ENCODE measurements at places on chromosomes 16 and 17.

DNA sequence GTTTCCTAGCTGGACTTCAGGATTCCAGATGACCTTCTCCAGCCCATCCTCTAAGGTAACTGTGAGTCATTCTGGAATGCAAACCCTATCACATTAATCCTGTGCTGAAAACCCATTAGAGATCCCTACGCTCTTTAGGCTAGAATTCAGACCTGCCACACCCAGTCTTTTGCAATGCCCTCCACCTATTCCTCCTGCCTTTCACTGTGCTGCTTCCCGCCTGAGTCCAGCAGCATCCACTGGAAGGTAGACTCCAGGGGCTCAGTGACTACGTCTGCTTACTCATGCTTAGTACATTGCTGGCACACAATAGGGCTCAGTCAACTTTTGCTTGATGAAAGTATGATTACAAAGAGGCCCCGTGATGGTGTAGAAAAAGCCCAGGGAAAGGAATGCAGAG lies 121.1 kb downstream of the SPACA3 start:
- no peak for DNase-seq

GRCh38 chr17:7882068-7882467 lies 6.5 kb upstream of the CHD3 start:
- no peak for DNase-seq

GRCh38 chr17:9868552-9868951 lies 36.5 kb downstream of the RCVRN start:
- no peak for DNase-seq

DNA sequence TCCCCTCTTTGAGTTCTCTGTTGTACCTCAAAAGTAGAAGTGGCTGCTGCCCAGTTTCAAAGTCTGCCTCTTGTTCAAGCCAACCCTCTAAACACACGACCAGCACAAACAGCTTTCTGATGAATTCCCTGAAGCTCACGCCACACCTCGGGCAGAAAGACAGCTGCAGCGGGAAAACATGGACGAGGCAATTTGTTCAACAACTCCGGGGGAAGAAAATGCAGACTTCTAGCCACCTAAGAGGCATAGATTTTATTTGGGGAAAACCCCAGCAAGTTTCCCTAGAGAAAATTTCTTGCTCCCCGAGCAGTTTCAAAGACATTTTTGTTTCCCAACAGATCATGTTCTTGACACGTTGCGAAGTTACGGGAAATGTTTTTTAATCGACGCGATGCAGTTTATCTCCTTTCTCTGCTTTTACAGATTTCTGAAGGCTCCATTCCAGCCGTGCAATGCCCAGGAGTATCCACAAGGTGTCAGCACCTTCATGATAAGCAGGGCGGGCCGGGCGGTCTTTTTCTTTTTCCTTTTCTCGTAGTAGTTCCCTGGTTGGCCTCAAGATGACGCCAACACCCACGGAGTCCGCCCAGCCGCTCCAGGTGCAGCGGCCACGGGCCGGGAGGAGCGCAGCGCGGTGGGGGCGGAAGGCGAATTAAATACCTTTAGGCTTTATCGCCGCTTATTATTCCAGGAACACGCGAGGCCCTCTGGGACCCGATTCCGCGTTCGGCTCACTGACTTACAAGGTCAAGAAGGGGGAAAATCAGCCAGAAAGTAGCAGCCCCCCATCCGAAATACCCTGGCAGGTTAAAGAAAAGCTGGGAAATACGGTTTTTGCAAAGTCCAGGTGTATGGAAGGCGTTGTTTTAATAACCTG lies 2.9 kb upstream of the FOXC2 start:
- peak; percentile 88 for DNase-seq

GRCh38 chr16:49701065-49701685 lies 154.7 kb downstream of the ZNF423 start:
- no peak for DNase-seq

GRCh38 chr16:8581831-8582580 lies 8.3 kb downstream of the TMEM114 start:
- no peak for DNase-seq

- no peak for DNase-seq
These were observed 17.8 kb downstream of the EIF4A3 start for GRCh38 chr17:80129006-80129565.

DNA sequence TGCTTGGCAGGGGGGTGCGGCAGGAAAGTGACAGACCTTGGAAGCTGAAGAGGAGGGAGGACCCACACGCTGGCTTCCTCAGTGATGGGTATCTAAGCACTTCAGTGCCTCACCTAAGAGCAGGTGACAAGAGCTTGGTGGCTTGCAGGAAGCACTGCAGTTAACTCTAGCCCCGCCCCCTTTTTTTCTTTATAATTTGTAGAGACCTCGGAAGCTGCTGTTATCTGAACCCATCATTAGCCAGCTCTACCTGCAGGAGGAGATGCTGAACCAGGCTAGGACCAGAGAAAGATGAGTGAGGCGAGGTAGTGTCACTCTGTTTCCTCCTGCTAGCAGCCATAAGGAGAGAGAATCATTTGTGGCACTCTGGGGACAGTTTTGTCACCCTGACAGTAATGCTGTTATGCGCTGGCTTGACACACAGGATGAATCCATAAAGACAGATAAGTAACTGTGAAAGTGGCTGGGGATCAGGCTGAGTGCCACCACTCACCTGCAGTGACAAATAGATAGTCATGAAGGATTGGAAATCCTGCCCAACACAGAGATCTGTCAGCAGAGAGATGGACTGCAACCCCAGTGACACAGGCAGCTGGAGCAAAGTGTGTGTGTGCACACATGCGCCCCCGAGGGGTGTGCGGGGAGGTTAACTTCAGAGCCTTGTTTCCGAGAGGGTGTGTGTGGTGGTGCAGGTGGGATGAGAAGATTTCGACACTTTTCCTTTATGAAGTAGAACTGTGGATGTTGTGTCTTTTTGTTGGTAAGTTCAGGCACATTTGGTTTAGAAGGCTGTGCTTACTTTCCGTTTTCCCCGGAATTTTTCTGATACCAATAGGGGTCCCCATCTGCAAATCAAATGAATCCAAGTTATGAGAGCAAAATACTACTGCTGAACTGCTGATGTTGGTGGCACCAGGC lies 224.0 kb downstream of the IRX3 start:
- DNase-seq = no peak

- no peak for DNase-seq
These were observed 181.9 kb downstream of the UTP18 start for GRCh38 chr17:51442088-51442865.
